Myocyte (in vitro differentiated cells): ENCODE measurements at places on chromosomes 2 and 18.

DNA sequence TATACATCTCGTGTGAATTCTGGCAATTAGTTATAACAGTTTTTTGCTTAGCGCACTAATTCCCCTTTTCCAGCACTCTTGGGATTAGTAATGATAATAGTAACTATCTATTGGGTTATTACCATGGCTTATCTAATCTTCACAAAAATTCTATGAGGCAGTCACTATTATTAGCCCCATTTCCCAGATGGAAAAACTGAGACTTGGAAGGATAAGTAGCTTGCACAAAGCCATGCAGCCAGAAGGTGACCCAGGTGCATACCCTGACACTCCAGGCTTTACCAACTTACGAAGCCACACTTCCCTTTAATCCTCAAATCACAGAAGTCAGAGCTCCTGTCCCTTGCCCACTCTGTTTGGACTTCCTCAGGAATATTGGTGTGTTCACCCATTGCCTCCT is 156.8 kb downstream of the CYP26B1 start:
- DNase-seq = no peak

DNA sequence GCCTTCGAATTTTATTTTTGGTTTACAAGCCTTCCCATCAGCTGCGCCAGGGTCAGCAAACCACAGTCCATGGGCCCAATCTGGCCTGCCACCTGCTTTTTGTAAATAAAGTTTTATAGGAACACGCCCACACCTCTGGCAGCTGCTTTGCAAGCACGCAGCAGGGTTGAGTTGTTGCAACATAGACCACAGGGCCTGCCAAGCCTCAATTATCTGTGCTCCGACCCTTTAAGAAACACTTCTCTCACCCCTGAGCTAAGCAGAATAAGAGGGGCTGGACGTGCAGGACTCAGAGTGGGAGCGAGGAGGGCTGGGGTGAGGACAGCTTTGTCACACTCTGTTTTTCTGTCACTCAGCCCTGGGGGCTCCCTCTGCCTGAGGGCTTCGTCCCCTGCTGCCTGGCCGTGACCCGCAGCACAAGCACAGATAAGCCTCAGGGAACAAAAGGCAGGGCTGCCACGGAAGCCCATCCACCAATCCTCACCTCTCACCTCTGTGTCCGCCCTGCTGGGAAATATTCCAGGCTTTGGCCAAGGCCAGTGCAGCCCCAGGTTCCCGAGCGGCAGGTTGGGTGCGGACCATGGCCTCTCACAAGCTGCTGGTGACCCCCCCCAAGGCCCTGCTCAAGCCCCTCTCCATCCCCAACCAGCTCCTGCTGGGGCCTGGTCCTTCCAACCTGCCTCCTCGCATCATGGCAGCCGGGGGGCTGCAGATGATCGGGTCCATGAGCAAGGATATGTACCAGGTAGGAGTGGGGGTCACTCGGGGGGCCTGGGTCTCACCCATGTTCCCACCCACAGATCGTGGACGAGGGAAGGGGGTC is at the start of gene AGXT:
Gene AGXT (plus strand): TSS at position 539 of the 823 bp plus-strand sequence. CDS start 42 bp downstream, at position 581.
- DNase-seq = peak; percentile 58

GRCh38 chr2:134576478-134576877 is 142.3 kb downstream of the TMEM163 start:
- no peak for DNase-seq

DNA sequence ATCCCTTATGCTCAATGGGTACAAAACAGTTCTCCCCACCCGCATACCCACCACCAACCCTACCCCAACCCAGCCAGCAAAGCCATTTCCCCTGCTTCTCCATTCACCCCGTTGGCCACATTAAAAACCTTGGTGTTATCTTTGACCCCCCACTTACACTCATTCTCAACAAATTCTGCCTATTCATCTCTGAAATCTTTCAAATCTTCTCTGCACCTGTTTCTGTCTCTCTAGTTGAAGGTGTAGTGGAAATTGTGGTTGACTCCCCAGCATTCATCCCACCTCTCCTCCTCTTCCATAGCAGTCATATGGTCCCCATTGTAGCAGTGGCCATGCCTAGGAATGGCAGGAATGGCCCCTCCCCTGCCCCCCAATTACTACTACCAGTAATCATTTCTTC is 20.5 kb upstream of the TET3 start:
- DNase-seq = no peak

- DNase-seq = no peak
Observed at GRCh38 chr2:623130-623922, 53.9 kb downstream of the TMEM18 start.

- DNase-seq = peak; percentile 40
Observed at GRCh38 chr2:214830794-214831346, 21.4 kb upstream of the BARD1 start.

DNA sequence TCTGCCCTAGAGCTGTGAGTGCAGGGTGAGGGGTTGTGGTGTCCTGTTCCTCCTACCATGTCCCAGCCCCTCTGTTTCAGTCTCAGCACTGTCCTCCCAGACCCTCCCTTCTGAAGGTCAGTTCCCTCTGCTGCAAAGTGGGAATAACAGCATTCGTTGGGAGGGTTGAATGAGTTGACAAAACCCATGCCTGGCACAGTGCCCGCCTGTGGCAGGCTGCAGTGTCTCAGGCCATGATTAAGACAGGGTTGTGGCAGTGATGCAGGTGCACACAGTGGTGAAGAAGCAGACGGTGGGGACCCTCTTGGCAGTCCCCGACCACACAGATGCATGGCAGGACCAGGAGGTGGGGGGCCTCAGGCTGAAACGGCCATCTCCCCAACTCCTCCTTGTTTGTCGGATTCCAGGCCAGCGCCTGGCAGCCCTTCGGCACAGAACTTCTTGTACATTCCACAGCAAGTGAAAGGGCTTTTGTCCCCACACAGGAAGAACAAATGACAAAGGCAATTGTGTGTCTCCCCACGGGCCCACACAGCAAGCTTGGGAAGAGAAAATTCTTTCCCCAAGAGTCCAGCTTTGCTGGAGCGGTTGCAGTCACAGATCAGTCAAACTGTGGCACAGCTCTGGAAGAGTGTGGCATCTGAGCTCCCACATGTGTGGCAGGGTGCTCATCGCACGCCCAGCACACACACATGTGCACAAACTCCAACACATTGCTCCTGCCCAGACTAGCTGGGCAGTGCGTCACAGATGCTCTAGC is 92.0 kb upstream of the MSH2 start:
- DNase-seq = peak; percentile 60

GRCh38 chr2:137467246-137467862 is 496.9 kb upstream of the HNMT start:
- DNase-seq = peak; percentile 4

DNA sequence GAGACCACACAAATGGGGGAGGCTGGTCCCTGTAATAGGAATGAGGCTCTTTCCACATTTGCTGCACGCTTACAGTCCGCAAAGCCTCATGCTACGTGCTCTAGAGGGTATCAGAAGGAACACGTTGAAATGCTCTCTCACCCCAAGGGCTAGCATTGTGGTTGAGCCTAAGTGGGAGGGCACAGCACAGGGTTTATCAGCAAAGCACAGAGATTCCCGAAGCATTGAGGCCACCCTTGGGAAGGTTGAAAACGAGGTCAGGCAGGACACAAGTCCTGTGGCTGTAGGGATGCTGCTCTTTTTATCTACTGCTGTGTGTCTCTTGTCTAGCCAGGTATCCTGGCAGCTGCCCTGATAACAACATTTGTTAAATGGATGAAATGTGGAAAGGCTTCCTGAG is 378.3 kb downstream of the EN1 start:
- DNase-seq = no peak

GRCh38 chr18:37270038-37270665 is 295.4 kb downstream of the CELF4 start:
- peak; percentile 71 for DNase-seq

- no peak for DNase-seq
Observed at GRCh38 chr2:150371044-150371818, 116.2 kb downstream of the RND3 start.

GRCh38 chr2:48205137-48205798 is 299.0 kb upstream of the FBXO11 start:
- no peak for DNase-seq
